ENCODE measurements at places on chromosomes 6 and 20.

DNA sequence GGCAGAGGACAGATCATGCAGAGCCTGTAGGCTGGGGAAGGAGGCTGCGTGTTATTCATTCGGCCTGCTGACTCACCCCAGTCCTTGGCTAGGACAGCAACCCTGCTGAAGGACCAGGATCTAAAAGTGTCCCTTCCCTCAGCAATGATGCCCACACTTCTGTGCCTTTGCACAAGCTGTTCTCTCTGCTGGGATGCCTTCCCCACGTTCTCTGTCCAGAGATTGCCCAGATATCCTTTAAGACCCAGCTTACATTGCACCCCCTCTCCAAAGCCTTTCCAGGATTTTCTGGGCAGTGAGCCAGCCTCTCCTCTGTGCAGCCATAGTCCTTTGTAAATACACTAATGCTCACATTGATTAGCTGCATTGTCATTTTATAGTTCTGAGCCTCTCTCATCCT is 99.3 kb upstream of the CHD6 start:
- DNase-seq = no peak

DNA sequence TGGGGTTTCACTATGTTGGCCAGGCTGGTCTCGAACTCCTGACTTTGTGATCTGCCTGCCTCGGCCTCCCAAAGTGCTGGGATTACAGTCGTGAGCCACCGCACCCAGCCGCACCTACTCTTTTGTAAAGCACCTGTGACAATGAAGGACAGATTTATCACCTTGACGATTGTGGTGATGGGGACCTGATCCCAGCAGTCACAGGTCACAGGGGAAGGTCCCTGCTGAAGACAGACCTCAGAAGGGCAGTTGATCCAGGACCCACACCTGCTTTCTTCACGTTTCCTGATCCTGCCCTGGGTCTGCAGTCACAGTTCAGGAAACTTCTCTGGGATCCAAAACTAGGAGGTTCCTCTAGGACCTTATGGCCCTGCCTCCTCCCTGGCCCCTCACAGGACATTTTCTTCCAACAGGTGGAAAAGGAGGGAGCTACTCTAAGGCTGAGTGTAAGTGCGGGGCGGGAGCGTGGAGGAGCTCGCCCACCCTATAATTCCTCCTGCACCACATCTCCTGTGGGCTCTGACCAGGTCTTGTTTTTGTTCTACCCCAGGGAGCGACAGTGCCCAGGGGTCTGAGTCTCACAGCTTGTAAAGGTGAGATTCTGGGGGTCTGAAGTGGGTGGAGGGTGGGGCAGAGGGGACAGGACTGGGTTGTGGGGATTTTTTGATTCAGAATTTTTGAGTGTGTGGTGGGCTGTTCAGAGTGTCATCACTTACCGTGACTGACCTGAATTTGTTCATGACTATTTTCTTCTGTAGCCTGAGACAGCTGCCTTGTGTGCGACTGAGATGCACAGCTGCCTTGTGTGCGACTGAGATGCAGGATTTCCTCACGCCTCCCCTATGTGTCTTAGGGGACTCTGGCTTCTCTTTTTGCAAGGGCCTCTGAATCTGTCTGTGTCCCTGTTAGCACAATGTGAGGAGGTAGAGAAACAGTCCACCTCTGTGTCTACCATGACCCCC is 3.0 kb downstream of the HLA-E start:
- DNase-seq = no peak

DNA sequence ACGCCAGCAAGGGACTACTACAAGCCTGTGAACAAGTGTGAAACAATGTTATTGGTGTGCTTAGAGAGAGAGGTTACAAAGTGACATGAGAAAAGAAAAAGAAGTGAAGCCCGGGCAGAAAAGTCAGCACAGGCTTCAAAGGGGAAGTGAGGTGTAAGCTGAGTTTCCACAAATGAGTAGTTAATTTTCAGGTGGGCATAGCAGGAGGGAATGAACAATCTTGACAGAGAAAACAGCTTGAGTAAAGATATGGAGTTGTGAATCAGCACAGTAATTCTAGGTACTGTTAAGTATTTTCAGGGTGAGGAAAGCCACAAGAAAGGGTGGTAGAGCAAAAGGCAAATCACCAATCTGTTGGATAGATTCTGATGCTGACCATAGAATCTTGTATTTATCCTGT is 4.3 kb downstream of the KCNQ5 start:
- no peak for DNase-seq

- DNase-seq = peak; percentile 14
These were observed 8.6 kb upstream of the LBP start for GRCh38 chr20:38337561-38338140.

GRCh38 chr6:52190409-52190808 is 4.2 kb downstream of the IL17A start:
- DNase-seq = no peak
